Activated CD4-positive, alpha-beta T cell treated with anti-CD3 and anti-CD28 coated beads, Interleukin-2, amount 50 U/mL, for 1 hour (primary cell): ENCODE measurements at places on chromosomes 11 and 22.
A peak's percentile ranks its signal among the peaks of the same experiment; 100 is the strongest.

GRCh38 chr11:118304568-118305248 lies at the start of gene CD3E:
Gene CD3E (plus strand): TSS chr11:118304730. CDS start chr11:118304953, 223 bp downstream.
- peak; percentile 61 for DNase-seq

DNA sequence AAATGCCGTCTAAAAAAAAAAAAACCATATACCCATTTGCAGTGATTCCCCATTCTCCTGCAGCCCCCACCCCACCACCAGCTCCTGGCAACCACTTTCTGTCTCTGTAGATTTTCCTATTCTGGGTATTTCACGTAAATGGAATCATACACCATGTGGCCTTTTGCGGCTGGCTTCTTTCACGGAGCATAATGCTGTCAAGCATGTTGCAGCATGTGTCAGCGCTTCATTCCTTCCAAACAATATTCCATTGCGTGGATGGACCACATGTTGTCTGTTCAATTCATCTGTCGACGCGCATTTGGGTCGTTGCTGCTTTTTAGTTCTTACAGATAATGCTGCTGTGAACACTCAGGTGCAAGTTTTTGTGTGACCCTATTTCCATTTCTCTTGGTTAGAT lies 14.8 kb upstream of the EMID1 start:
- DNase-seq = no peak

GRCh38 chr11:18304745-18305144 lies 17.2 kb downstream of the HPS5 start:
- no peak for DNase-seq

GRCh38 chr11:71370895-71371673 lies 77.1 kb downstream of the DHCR7 start:
- DNase-seq = no peak

DNA sequence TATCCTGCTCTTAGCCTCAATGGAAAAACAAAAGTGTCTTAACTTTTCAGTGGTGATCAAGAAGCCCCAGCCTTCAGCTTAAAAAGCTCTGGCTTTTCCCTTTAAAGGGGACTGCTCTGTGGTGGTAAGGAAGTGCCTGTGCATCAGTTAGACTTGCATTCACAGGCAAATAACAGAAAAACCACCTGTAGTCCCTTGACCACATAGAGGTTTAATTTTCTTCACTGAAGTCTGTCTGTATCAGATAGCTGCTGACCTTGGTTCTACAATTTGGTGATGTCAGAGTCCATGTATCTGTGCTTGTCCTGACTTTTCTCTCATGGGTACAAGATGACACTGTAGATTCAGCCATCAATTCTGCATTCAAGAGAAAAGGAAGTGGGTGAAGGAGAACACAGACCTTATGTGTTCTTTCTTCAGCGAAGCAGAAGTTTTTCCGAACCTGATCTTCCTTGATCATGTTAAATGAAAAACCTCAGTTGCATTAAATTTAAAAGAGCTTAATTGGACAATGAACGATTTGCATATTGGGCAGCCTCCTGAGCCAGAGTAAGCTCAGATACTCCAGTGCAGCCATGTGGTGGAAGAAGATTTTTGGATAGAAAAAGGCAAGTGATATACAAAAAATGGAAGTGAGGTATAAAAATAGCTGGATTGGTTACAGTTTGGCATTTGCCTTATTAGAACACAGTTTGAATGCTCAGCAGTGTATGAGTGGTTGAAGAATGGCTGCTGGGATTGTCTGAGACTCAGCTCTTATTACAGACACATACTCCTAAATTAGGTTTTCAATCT lies 43.2 kb upstream of the RDX start:
- DNase-seq = no peak

DNA sequence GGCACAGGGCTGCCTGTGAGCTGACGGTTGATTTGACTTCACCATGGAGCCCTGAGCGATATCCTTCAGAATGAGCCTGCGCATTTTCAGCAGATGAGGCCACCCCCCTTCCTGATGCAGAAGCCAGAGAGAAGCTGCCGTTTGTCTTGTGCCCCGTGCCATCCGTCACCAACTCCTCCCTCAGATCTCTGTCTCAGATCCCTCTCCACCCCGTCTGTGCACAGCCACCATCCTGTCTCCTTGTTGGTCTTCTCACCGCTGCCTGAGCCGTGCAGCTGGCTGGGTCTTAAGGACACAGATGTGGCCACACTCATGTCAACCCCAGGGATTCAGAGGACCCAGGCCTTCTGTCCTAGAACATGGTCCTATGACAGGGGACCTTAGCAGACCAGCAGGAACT lies 293.9 kb downstream of the TBC1D22A start:
- no peak for DNase-seq

DNA sequence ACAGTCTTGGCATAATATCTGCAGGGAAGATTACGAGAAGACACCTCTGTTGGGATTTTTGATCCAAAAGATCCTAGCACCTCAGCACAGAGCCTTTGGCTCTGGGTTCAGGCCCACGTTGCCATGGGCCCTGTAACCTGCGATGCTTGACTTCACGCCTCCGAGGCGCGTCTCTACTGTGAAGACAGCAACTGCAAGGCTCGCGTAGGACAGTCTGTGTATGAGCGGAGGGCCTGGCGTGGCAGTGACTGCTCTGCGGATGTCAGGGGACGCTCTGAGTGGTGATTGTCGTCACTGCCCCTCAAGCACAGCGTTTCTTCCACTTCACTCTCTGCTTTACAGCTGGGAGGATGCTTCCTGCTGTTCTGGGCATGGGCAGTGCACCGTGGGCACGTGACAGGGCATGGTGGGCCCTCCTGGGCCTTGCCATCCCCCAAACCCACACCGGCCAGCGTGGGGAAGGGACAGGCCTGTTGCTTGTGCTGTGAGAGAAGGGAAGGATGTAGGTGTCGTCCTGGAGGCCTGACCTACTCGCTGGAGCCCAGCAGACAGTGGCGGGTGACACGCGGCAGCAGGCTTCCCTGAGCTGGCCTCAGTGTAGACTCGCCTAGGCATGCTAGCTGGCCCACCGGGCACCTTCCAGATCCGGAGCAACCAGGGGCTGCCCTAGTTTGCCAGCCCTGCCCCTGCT lies 26.5 kb downstream of the GLB1L2 start:
- no peak for DNase-seq

GRCh38 chr11:60777106-60777505 lies 8.0 kb upstream of the MS4A10 start:
- no peak for DNase-seq

DNA sequence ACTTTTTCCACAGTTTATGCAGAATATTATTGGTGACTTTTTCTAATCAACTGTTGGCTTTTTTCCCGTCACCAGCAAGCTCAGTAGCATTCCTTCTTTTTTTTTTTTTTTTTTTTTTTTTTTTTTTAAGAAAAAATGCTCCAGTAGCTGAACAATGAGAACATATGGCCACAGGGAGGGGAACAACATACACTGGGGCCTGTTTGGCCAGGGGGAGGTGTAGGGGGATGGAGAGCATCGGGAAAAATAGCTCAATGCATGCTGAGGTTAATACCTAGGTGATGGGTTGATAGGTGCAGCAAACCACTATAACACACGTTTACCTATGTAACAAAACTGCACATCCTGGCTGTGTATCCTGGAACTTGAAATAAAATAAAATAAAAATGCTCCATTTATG lies 82.5 kb downstream of the ARHGAP42 start:
- DNase-seq = no peak

DNA sequence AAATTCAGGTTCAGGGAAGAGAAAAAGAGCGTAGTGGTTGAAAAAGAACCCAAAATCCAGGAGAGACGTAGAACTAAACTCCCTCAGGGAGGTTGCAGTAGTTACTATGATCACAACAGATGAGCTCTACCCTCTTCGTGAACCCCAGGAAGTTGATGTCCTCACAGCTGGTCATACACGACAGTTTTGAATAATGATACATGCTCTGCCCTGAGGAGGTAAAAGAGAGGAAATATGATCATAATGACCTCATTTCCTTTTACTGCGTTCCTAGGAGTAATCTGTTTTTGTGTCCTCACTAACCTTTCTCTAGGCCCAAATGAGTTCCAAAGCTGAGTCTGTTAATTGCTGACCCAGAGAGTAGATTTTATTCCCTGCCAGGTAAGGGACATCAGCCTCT lies 1.3 kb downstream of the PATE2 start:
- DNase-seq = no peak

DNA sequence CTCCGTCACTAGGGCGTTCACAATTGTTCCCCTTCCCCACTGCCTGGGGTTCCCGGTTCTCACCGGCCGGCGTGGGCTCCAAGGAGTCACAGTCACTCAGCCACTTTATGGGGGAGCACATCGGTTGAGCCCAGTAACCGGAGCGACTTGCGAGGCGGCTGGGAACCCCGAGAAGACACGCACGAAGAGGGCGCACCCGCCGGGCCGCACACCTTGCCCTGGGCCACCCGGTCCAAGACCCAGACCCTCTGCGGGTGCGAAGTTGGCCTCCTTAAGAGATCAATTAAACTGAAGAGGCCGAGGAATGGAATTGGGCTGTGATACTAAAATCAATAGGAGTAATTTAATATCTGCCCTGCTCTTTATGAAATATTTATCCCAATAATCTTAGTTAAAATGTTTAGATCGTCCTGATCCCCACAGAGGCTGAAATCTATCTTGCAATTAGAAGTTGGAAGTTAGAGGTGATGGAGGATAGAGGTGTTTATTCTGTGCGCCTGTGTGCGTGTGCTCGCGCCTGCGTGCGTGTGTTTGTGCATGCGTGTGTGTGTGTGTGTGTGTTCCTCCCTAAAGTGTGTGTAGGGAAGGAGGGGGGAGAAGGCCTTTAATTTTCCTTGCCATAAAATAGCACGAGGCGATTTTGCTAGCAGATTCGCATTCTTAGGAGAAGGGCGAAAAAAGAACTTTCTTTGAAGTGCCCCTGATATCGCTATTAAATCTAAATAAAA lies 954 bp upstream of the MN1 start:
- no peak for DNase-seq
